B cell (primary cell): ENCODE measurements at places on chromosomes 4 and X.

GRCh38 chrX:34612036-34612435 is 45.0 kb downstream of the TMEM47 start:
- no peak for DNase-seq

GRCh38 chrX:154435171-154435733 is 1.7 kb upstream of the GDI1 start:
- DNase-seq: no peak

DNA sequence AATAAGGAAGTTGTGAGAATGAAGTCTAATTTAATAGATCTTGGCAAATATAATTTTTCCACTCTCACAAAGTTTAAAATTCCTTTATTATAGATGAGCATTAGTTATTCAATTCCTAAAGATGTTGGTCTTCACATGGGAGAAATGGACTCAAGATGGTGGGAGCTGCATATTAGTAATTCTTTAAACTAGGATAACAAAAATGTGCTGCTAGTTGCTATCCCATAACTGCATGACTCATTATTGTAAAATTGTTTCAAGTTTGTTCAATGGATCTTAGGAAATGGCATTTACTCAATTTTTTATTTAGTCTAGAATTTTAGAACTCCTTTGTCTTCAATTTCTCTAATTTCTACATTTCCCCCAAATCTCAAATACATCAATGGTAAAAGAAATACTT is 155.8 kb downstream of the ATP10D start:
- no peak for DNase-seq

DNA sequence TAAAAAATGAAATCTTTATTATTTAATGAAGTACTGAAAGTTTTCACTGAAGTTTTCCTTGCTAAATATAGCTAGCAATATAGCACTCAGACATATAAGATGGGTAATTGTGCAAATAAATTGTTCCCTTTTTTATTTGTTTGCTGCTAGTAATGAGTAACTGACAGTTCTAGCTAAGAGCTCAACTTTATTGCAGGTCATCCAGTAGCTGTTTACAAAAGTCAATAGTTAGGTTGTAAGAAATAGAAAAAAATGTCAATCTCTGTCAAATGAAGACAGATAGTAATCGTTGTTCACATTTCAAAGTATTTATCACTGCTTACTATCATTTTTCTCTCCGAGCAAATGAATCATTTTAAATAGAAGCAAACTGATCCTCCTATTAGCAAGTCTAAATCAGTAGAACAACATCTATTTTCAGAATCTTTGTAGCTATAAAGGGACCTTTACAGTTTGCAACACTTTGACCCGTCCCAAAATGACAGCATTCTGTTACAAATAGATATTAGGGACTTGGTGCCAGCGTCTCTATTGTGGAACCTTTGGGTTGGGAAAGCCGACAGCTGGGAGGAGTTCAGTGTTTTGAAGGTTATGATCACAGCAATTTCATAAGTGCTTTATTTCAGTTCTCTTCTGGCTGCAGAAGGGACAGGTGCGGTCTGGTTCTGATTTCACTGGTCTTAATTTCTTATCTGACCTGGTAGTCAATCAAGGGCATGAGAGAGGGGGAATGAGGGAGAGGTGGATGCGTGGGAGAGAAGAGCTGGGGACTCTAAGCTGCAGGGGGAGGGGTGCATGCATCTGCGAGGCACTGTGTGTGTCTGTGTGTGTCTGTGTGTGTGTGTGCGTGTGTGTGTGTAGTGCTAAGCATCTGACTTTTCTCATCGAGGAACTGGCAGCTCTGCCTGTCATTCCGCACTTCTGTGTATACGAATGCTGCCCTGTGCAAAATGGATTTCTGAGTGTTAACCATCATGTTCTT is 227.9 kb upstream of the PITX2 start:
- DNase-seq: no peak

- no peak for DNase-seq
Observed at GRCh38 chr4:137408527-137409177, 123.6 kb downstream of the PCDH18 start.

DNA sequence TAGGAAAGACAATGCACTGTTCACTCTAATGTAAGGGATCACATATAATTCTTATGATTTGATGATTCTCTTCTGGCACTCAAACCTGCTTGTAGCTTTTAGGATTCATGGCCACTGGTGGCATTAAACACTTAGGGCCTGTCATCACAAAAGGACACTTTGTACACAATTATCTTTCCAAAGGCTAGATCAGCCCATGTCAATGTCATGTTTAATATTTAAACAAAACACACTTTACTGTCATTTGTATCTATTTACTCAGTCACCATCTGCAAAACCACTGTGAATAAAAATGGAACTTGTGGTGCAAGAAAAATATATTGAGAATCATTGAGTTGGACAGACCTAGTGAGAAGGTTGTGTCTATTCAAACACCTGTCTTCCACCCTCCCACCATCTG is 83.6 kb upstream of the TTC29 start:
- no peak for DNase-seq

DNA sequence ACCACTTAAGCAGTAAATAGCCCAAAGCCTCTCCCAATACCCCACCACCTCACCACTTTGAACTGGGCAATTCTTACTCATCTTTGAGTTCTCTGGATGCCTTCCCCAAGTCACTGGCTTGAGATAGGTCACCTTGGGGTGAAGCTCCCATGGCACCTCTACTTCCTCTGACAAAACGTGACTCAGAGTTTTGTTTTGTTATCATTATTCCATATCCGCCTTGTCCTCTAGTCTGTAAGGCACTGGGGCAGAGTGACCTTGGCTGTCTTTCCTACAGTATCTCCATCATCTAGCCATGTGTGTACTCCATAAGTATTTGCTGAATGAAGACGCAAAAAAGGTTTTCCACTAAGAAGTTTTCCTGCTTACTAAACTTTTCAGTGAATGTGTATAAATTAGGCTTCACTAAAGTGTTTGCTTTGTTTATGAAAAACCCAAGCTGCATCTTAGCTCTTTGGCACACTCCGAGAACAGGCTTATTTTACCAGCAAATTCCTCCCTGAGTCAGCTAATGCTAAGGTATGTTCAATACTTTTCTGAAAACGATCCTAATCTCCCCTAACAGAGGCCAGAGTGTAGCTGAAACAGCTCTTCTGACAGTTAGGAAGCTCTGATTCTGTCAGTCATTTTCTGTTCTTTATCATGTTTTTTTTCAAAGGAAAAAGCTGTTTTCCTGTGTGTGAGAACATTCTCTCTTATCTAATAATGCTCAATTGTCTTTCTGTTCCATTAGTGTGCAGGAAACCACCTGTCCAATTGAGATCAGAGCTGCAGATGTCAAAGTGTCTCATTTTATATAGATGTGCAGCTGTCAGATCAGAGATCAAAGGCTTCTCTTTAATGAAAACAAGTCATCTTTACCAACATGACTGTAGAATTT is 30.2 kb upstream of the TSPAN5 start:
- no peak for DNase-seq

DNA sequence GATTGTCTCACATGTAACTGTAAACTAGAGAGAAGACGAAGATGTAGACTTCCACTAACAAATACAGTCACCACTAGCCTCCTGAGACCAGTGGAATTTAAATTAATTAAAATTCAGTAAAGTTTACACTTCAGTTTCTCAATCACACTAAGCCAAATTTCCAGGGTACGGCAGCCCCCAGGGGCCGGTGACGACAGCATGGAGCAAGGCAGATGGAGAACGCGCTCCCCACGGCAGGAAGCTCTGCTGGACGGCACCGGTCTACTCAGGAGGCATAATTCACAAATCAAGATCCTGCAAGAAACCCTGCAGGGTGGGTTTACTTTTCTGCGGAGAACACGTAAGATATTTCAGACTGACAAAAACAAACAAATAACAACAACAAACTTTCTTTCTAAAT is 80.7 kb downstream of the FAT1 start:
- no peak for DNase-seq

DNA sequence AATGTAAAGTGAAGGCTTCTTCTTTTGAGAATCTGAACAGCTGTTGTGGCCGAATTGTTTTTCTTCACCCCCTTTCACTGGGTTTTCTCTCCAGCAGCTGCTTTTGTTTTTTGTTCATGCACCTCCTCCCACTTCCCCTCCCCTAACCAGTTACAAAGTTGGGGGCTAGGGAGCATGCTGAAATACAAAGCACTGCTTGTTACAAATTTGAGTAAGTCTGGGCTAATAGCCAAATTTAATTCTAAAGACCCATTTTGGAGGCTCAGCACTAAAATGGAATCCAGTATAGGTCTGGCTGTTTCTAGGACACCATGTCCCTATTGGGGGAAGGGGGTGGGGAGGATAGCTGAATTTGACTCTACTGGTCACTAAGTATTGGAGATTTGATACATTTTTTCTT is 89.2 kb upstream of the GPM6B start:
- no peak for DNase-seq

DNA sequence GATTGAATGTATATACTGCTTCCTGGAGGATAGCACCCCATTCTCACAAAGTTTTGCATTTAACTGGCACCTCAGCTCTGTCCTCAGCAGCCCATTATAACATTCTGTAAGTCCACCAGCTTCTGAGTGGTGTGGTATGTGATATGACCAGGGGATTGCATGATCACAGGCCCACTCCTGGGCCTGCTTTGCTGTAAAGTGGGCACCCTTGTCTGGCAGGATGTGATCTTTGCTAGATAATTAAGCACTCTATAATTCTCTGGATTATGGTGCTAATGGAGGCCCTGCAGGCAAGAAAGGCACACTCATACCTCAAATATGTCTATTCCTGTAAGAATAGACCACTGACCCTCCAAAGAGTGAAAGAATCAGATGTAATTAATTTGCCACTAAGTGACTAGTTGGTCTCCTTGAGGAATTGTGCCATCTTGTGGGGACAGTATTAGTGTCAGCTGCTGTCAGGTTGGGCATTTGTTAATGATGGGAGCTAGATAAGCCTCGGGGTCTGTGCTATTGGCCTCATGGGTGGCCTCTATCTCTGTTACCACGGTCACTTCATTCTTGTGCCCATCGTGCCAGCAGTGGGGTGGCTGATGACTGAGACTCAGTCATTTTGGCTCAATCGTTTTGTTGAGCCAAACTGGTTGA is 2.2 kb upstream of the CFI start:
- DNase-seq: peak; percentile 55

- DNase-seq: no peak
Observed at GRCh38 chrX:39121903-39122302, 320.6 kb downstream of the MID1IP1 start.

DNA sequence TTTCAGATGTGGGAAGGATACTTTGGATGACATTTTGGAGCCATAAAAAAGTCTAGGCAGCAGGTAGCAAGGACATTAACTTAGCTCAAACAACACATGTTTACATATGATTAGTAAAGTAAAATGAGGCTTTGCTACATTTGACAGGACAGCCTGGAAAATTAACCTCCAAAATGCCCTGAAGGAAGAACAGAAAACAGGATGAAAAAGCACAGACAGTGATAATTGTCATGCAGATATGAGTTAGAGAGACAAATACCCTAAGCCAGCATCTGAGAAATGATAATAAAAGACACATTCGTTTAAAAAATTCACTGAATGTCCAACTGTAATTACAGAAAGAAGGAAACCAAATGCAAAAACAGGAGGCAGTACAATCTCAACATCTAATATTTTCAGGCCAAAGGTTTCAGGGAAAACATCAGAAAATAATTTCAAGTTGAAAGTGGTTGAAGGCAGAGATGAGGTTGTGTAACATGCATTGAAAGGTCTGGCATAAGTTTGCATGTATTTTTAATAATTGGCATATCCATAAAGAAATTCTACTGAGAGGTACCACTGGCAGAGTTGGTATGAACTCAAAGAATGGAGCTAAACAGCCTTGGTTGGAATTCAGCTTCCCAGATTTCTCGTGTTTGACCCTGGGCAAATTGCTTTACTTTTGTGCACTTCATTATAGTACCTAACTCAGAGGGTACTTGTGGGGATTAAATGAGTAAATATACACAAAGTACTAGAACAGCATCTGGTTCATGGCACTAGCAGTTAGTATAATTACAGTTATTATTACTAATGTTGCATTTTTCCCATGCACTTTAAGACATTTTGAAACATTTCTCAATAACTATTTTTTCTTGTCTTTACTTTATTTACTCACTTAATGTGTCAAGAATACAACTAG is 54.4 kb upstream of the MAP9 start:
- no peak for DNase-seq
